ENCODE measurements at places on chromosomes 5 and 9.

DNA sequence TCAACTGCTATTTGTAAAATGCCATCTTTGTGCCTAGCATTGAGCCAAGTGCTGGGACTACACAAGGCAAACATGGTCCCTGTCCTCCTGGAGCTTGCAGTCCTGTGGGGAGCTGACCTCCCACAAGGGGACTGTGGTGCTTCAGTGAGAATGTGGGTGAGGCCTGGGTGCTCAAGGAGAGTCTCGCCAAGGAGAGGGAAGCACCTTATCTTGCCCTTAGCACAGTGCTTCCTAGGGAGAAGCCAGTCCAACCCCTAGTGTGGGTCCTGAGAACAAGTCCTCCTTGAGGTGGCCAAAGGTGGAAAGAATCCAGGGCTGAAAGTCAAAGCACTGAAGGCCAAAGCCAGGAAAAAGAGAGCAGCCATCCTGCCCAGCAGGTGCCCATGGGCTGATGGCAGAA, 31.1 kb upstream of the MVB12B start:
- DNase-seq = no peak

DNA sequence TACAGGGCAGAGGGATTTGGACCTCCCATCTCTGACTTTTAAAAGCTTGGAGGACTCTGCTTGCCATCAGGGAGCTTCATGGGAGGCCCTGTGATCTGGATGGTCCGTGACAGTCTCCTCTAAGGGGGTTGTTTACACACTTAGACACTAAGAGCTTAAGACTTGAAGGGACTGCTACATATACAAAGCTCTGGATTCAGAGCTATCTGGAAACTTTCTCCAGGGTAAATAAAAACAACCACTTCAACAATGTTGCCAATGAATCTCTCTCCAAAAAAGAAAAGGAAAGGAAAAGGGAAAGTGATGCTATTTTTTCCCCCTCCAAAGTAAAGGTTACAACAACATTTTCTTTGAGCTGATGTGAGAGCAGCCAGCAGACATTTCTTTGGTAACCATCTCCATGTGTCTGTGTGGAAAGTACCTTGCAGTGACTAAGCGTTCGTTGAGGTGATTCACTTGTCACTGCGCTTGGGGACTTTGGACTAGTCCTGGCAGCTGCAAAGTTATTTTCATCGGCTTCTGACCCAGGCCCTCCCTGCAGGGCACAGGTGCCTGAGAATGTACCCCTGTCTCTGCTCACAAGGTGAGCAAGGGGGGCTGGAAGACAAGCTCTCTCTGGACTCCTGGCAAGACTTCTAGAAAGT, 262.1 kb upstream of the KLF4 start:
- no peak for DNase-seq

DNA sequence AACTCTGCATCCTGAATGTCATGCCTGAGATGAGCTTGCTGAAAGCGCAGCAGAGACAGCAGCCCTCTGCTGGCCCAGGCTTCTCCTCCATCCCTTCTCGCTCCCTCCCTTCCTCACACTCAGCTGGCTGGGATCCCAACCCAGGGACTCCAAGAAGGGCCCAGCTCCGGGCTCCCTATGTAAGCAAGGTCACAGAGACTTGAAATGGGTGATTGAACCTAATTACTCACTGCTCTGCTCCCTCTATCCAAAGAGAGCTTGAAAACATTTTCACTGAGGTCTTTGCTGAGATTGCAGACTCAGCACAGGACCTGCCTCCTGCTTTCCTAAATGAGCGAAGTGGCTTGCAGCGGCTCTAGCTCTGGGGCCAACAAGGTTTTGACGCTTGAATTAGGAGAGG, 42.8 kb downstream of the RAPGEF1 start:
- DNase-seq = no peak

- DNase-seq = no peak
These were observed 101.3 kb downstream of the WDR41 start for GRCh38 chr5:77390795-77391194.

- DNase-seq = no peak
These were observed 80.5 kb upstream of the HSPA9 start for GRCh38 chr5:138655530-138656190.
